ENCODE measurements at places on chromosomes 4 and X.

DNA sequence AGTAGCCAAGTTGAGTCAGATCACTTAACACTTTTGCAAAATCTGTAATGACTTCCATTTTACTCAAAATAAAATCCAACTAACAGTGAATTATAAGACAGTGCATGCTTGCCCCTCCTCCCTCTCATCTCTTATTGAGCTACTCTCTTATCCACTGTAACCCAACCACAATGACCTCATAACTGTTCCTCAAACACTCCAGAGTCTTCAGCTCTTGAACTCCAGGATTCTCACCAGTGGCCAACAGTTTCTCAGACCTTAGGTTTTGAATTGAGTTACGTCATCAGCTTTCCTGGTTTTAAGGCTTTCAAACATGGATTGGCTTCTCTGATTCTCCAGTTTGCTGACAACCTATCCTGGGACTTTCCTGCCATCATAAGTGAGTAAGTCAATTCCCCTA, 938.3 kb downstream of the RAB28 start:
- no peak for DNase-seq

GRCh38 chr4:9762823-9763475, 18.5 kb upstream of the DRD5 start:
- DNase-seq: no peak

DNA sequence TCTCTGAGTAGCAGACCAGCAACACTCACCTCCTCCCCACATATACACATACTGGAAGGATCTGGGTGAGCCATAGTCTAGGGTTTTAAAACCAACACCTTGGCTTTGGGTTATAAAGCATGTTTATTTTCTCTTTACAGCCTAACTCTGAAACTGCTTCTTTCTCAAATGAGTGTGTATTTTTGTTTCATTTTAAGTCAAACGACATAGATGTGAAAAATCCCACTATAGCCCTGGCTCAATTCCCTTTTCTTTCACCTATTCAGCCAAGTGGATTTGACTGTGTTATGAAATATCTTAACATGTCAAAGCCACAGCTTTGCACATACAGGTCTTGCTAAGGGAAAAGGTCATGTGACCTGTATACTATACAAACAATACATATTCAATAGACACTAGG, 13.8 kb downstream of the NEXMIF start:
- no peak for DNase-seq

DNA sequence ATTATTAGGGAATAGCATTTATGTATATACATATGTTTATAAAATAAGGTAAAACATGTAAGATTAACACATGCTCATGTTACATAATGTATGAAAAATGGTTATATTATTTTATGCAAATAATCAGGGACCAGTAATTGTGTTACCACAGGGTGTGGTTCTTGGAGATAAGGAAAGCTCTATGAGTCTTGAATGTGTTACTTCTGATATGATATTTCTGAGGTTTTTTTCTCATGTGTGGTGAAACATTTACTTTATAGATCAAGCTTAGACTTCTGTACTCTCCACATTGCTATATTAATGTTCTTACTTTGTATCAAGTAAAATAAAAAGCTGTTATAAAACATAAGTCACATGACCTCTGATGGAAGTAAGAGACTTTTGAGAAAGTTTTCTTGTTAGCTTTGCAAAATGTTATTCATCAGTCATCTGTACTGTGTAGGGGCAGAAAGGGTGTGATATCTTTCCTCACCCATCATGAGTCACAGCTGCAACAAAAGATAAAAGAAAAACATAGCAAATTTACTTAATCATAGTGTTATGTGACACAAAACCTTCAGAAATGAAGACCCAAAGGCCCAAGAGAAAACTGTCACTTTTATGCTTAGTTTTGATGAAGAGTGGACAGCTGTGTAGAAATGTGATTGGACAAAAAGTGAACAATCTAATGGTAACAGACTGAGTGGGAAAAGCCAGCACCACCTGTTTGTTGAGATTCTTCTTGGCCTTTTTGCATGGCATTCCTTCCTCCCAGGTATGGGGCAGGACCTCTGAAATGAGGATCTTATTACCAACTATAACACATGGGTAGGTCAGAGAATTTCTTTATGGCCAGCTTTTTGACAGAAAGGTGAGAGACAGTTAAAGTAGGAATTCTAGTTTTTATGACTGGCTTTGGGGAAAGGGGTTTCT, 632.3 kb downstream of the PDHA2 start:
- no peak for DNase-seq

DNA sequence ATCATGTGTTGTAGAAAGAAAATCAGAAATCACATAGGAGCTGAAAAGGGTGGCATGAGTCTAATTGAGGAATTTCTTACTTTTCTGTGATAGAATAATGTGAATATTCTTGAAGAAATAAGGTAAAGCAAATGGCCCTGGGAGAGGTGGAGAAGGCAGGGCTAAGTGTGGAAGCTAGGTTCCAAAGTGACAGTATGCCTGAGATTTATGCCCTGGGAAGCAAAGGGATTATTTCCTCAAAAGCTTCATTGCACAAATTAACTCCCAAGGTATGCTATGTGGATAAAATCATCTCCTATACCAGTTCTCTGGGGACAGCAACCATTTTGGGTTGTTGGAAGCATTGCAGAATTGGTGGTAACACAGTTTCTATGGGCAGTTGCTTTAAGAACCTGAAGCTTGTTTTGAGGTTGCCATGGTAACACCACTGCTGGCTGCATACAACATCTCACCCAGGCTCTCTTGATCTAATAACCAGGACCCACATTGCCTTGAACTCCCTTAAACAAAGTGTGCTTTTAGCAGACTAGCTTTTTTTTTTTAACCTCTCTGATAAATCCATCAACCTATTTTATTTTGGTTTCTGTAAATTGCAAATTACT, 21.0 kb downstream of the MAOA start:
- no peak for DNase-seq

- DNase-seq: no peak
These were observed 170.1 kb downstream of the WDFY3 start for GRCh38 chr4:84796394-84796793.

GRCh38 chrX:74449322-74449936, 28.1 kb downstream of the SLC16A2 start:
- peak; percentile 32 for DNase-seq

DNA sequence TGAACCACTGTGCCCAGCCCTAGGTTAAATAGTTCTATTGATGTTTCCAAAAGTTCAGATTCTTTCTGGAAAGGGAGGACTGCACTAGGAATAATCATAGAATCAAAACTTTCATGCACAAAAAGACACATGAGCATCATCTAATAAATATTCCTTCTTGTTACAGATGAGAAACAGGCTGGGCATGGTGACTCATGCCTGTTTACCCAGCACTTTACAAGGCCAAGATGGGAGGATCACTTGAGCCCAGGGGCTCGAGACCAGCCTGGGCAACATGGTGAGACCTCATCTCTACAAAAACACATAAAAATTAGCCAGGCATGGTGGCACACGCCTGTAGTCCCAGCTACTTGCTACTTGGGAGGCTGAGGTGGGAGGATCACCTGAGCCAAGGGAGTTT, 27.7 kb downstream of the LARP7 start:
- DNase-seq: no peak

- no peak for DNase-seq
These were observed 885.8 kb downstream of the SH3BGRL start for GRCh38 chrX:82087699-82088098.

GRCh38 chrX:9393571-9393970, 71.3 kb upstream of the TBL1X start:
- no peak for DNase-seq

Data from activated CD4-positive, alpha-beta T cell treated with anti-CD3 and anti-CD28 coated beads, Interleukin-2, amount 50 U/mL, for 1 hour (primary cell).